ENCODE measurements at places on chromosomes 2 and 18.
A peak's percentile ranks its signal among the peaks of the same experiment; 100 is the strongest.

DNA sequence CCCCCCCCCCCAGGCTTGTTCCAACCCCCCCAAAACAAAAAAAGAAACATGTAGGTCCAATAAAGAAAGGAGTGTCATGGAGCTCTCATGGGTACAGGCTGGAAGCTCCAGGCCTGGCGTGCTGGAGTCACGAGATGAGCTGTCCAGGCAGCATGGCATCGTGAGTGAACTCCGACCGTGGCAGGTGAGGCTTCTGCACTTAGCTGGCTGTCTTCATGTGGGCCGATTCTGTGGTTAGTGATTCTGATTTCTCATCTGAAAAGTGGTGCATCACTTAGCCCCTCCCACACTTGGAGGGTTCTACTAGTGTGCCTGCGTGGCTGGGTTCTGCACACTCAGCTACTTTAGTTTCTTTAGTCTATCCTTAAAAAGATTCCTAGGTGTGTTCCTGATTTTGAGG is 126.4 kb upstream of the MGAT5 start:
- no peak for DNase-seq

GRCh38 chr18:2091937-2092336 is 479.4 kb downstream of the METTL4 start:
- no peak for DNase-seq

DNA sequence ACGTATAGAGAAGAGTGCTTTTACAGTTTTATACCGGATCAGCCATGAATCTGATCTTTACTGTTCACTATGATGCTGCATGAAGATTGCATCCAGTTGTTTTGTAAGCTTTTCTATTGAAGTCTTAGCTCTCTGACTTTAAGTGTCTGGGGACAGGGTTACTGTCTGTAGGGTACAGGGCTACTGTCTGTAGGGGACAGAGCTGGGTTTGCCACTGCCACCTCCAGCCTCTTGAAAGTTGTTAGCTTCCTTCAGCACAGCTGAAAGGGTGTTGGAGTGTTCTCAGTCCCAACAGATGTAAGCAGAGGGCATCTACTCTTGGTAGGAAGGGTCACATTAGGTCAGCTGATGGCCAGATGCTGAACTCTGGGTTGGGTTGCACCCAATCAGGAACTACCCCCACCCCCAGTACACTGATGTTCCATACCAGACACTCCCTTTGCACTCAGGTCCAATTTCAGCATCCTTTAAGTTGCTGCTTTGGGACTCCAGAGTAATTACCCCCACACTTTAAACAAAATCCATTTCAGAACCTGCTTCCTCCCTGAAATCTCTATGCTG is 58.0 kb downstream of the MYL12B start:
- DNase-seq = no peak

- no peak for DNase-seq
These were observed 34.0 kb downstream of the FHOD3 start for GRCh38 chr18:36331521-36331971.

GRCh38 chr2:50791271-50791670 is 240.7 kb downstream of the NRXN1 start:
- no peak for DNase-seq

- DNase-seq = no peak
These were observed 69.7 kb downstream of the ZNF532 start for GRCh38 chr18:58934356-58934755.

DNA sequence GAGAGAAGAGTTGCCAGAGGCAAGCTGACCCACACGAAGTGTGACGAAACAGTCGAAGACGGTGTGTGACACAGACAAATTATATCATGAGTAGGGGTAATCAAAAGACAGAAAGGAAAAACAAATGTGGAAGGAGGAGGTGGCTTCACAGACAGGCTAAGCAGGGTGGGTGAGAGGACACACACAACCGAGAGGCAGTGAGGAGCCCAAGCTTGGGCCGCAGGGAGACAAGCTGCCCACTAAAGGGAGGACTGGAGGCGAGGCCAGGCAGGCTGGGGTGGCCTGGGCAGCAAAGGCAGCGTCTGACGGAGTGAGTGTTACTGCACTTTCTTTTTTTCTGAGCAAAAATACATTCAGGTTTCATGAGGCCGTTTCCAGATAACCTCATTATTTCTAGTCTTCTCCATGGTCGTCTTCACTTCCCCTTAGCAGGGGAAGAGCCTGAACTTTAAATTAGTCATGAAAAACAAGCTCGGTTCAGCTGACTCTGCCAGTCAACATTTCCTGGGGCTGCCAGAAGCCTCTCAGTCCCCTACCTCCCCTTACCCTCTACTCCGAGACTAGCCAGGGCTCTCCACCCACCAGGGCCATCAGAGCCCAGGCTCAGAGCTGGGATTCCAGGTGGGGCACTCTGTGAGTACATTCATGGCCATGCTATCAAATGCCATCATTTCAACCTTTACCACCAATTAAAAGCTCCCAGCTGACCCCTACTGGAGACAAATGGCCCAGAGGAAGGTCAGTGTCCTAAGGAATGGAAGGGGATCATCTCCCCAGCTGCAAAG is 13.8 kb upstream of the ZFP36L2 start:
- DNase-seq = no peak

GRCh38 chr2:176931588-176932563 is 280.7 kb upstream of the HNRNPA3 start:
- DNase-seq = peak; percentile 31

DNA sequence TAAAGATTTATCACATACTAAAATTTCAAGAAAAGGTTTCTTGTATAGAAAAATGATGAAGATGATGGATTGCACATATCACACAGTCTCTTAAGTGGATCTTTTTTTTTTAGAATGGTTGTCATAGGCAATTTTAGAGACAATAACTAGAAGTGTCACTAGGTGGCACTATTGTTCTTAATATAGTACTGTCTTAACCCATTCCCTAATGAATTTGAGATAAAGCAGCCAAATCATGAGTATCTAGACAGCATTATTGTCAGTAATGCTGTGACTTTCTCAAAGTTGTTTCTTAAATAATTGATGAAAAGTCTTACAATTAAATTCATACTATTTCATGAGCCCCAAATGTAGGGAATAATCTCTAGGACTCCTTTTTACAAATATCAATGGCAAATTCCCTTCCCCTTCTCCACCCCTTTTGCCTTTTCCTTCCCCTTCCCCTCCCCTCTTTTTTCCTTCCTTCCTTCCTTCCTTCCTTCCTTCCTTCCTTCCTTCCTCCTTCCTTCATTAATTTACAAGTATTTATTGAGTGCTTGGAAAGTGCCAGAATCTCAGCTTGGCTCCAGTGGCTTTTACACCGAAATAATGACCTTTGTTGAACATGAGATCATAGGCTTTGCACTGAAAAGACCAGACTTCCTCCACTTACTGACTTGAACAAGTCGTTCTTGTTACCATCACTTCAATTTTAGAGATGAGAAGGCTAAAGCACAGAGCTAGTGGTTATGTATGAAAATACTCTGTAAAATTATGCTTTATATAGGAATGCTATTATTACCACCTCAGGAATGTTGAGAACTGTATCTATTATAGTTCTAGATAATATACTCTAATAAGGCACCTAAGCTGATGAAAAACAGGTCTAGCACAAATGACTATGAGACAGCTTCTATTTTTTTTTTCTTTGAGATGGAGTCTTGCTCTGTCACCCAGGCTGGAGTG is 19.8 kb downstream of the MYL12B start:
- peak; percentile 78 for DNase-seq

DNA sequence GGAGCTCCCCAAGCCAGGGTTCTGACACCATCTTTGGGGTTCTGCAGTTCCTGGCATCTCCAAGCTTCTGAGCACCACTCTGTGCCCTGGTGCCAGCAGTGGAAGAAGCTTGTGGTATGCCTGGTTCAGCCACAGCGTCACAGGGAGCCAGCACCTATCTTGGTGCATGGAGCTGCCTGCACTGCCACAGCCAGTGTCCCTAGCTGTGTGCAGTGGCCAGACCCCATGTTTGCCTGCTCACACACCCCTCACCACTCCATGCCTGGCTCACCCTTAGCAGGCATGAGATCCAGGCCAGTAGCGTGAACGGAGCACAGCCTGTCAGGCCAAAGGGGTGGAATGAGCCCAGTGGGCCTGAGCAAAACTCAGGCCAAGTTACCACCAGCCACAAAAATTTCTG is 290.2 kb upstream of the LRATD1 start:
- DNase-seq = no peak

DNA sequence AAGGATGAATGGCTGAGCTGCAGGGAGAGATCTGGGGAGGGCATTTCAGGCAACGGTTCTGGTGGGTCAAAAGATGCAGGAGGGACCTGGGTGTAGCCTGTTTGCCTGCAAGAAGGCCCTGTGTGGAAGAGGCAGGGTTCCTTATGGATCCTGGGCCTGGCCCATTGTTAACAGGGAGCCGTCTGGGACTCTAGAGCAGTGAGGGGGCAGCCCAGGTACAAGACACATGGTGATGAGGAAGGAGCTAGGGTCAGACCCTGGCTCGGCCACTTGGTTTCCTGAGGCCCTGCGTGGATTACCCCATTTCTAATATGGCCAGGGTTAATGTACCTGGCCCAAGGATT is 124.9 kb downstream of the GLI2 start:
- no peak for DNase-seq

DNA sequence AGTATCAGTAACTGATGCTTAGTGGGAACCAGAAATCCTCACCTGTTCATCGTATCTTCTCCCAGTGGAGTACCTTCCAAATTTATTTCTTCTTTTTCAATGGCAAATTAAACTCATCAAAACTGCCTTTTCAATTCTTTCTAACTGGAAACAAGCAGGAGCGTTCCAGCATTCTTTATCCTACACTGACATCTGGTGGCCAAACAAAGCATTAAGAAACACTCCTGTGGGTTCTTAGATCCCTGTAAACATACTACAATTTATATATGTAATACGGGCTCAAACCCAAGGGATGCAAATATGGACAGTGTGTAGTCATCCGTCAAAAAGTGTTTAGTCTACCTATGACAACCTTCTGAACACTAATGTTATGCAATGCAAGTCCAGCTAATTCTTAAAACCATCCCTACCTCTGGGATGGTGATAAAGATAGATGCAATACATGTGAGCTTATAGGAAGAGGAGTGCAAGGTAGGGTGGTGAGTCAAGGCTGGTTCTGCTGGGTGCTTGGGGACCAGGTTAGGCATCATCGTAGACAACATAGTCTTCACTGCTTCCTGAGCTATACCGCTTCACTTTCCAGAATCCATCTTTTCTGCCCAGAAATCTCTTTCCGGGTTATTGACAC is 375.0 kb downstream of the CTNNA2 start:
- DNase-seq = peak; percentile 70

DNA sequence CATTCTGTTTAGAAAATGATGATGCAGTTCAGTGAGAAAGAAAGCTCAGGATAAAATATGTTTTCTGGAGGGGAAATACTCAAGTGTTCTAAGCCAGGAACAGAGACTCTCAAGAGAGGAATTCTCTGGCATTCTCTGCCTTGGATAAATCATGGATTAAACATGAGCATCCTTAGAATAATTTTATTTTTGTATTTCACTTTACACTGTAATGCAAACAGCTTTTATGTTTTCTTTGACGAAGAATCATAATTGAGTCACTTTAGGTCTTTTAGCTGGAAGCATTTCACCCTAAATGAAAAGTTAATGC is 11.1 kb downstream of the GDF7 start:
- no peak for DNase-seq

DNA sequence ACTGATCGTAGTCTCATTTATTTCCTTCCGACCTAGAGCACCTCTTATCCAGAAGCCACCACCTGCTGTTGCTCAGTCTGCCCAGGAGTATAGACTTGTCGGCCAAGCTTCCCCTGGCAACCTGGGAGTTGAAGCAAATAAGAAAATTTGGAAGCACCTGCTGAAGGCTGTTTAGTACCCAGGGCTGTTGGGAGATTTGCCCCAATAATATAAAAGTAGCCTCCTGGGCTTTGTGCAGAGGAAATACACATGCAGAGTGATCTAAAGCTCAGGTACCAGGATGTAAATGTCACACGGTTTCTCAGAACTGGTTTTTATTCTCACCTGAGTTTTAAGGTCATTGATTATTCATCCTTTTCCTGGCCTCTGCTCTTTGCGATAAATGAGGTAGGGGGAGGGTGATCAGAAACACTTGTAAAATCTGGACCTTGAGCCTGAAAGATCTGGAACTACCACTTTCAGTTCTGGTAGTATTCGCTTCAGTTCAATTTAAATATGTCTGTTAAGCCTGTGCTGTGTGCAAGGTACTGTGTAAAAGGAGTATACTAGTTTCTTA is 789 bp upstream of the COX7A2L start:
- no peak for DNase-seq

- DNase-seq = no peak
These were observed 61.9 kb downstream of the XRCC5 start for GRCh38 chr2:216171011-216171410.

DNA sequence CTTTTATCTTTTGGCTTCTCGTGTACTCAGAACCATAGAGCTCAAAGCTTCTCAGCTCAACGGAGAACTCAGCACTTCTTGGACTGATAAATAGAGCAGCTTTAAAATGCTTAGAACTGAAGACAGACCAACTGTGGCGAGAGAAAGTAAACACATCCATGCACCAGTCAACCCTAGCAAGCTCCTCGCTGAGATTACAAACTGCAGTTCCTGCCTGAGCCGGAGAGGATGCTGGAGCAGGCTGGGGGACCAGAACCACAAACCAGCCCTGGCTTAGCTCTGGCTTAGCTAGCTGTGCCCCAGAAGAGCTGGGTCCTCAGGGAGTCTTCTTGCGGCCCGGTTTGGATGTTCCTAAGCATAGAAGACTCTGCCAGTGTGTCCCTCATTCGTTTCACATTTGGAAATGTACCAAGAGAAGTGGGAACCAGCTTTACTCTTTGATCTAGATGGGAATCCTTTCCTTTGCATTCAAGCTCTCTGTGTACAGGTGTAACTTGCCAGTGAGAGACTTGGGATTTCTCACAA is 5.6 kb downstream of the PAX8 start:
- peak; percentile 28 for DNase-seq

DNA sequence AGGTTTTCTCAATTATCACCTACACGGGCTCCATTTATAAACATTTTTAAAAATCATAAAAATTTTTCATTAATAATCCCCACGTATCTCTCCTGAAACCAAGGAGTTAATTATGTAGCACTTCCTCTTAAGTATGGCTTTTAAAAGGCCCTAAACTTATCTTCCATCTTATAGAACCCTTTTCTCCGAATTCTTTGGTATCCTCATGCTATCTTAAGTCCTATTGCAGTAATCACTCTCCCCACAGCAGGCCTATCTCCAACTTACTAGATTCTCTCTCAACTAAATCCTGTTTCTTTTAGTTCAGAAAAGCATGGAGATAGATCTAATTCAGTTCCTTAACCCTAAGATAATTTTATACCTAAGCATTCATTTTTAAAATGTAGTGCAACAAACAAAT is 26.2 kb downstream of the RPRD1A start:
- DNase-seq = no peak

DNA sequence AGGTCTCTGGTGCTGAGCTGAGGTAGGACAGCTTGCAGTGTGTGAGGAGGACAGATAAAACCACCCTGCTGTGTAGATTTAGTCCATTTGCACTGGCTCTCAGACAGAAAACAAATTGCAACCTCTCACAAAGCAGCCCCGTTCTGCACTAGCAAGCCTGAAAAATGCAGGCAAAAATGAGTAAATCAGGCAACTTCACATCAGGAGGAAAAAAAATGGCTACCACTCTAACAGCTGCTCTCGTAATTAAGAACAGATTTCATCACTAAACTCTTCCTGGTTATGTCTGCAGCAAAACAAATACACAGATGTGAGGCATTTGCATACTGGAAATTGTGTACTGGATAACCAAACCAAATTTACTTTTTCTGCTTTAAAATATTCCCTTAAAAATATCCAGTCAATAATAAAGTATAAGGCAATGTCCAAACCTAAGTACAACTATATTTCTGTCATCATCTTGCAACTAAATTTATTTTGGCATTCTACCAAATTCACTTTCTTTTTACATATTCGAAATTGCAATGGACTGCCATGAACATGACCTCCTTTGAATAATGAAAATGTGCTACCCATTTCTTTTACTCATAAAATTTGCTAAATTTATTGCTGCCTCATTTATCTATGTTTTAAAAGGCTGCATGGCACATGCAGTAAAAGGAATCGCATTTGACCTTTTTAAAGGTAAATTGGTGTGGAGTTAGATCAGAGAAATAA is 157.4 kb downstream of the AFF3 start:
- peak; percentile 22 for DNase-seq
